Psoas muscle (tissue), 8 donors: ENCODE measurements at places on chromosomes 4 and X. TPM values are rescaled to one million over a fixed set of nuclear protein-coding genes. Genes with fewer than 3 reads are reported as not detected.

DNA sequence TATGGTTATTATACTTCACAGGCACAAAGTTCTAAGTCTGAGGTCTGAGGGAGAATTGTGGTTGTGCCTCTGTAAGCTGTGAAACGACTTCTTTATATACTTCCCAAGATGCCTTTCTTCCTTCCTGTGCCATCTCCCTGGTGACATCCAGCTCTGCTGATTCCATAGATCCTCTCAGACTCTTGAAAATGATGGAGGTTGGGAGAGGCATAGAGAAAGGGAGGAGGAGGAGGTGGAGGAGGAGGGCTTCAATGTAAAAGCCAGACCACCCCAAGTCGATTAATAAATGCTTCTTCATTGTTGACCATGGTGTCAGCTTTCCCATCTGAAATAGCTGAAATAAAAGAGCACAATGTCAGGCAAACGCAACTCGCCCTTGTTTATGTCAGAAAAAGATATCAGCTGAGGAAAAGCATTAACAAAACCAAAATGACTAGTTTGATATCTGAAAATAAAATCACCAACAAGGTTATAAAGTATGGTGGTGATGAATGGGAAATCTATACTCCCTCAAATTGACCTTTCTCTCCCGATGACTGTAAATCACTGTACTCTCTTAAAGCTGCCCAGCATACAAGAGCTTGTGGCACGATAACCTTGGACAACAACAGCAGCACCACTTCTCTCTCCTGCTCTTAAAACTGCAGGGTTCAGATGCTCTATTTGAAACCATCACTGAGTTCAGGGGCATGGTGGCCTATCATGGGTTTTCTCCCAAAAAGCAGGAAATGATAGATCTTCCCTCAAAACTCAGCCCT, 230.4 kb upstream of the GALNT7 start:
- no peak for DNase-seq

- no peak for DNase-seq
Measured at GRCh38 chr4:74385386-74385785, 20.4 kb downstream of the EREG start.

DNA sequence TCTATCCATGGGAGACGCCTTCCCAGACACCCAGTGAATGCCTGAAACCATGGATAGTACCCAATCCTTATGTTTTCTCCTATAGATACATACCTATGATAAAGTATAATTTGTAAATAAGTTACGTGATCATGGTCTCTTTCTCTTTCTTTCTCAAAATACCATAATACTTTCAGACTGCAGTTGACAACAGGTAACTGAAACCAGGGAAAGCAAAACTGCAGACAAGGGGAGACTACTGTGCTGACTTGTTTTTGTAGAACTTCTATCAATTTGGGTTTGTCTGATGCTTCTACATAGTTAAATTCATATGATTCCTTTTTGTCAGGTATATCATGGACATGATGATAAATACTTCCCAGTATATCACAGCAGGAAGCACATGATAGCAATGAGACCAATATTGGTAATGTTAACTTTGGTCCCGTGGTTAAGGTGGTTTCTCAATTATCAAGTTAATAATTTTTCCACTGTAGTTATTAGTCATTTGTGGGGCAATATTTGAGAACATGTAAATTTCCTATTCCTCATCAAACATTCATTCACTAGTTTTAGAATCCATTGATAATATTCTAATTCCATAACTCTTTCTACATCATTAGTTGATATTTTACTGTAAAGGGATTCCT, 298.0 kb upstream of the TET2 start:
- DNase-seq, result no peak

DNA sequence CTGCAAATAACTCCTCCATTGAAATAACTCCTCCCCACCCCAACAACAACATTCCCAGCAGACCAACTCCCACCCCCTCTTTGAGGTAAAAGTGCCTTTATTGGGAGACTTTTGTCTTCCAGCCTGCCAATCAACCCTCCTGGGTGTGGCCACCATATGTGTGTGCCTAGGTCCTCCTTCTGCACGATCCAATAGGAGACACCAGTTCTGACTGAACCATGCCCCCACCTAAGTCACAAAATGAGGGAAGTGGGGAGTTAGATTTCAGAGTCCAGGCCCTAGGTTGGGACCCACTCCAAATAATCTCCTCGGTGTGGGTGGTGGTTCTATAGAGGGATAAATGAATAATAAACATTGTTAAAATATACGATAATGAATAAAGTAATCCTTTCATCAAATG, 3.0 kb downstream of the PLP2 start:
- DNase-seq, result no peak

- DNase-seq, result no peak
Measured at GRCh38 chr4:53479736-53480525, 102.5 kb downstream of the FIP1L1 start.

Gene DUSP21
- polyA plus RNA-seq, result not detected

DNA sequence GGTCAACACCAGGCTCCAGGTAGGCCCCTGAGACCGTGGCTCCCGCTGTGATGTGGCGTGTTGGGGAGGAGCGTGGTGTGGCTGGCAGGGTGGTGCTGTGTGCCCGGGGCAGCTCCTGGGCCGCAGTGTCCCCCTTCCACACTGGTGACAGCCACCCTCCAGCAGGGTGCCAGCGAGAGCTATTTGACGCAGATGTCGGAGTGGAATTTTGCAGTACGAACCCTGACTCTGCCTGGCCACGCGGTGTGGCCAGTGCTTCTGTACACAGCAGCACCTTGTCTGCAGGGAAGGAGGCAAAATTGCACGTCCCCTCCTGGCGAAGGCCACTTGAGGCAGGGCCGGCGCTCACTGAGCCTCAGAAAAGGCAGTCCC, 53.2 kb downstream of the CPZ start:
- no peak for DNase-seq

Gene UCP1
- polyA plus RNA-seq, result 0.09 TPM

DNA sequence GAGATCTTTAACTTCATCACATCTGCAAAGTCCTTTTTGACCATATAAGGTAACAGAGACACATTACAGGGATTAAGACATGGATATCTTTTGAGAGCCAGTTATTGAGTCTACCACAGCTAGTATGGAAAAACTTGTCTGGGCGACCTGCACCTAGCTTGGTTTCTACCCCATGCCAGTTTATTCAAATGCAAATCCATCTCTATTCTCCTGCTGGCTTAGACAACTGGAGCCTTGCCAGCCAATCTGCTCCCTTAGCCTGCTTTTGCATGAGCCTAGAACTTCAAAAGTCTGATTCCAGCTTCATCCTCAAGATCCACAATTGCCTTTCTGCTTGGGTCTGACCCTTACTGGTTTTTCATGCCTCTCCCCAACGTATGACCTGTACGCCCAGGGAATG, 212.0 kb upstream of the AFF2 start:
- no peak for DNase-seq

- no peak for DNase-seq
Measured at GRCh38 chr4:38114386-38115150, 154.4 kb downstream of the PTTG2 start.

DNA sequence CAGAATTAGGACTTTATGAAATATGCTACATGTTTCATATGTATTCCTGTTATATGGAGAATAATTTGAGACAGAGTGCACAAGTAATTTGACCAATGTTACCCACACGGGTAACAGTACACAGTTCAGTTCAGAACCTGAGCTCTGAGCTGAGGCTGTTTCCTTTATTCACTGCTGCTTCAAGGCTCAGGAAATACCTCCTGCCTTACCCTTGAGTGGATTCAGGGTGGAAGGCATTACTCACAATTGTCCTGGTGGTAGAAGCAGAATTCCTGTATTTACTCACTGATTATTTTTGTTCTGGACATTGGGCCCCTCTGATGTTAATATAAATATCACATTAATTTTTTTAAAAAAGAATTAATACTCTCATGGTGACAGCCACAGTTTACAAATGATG, 73.5 kb upstream of the CAMK2D start:
- no peak for DNase-seq

Gene DGAT2L6
- polyA plus RNA-seq, result not detected

- DNase-seq, result no peak
Measured at GRCh38 chrX:23194885-23195554, 139.6 kb upstream of the PTCHD1 start.

DNA sequence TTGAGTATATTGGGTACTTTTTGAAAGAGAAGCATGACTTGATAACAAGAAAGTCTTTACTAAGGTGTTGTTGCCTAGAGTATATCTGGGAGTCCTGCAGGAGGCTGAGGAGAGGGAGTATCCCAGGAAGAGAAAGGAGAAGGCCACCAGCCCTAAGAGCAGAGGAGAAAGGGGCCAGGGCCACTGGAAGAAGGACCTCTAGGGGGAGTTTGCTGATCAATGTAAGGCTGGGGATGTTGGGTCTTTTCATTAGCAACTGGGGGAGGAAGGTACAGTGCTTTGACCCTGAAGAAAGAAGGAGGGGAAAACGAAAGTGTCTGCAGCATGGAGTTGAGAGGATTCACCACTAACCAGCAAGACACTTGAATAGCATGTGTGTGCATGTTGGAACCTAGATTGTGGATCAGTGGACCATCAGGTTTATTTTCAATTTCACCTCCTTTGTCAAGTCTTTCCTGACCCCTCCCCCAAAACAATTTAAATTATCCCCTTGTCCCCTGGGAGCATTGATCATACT, 4.5 kb downstream of the SMIM9 start:
- no peak for DNase-seq

Gene RTL9
- not detected for polyA plus RNA-seq

DNA sequence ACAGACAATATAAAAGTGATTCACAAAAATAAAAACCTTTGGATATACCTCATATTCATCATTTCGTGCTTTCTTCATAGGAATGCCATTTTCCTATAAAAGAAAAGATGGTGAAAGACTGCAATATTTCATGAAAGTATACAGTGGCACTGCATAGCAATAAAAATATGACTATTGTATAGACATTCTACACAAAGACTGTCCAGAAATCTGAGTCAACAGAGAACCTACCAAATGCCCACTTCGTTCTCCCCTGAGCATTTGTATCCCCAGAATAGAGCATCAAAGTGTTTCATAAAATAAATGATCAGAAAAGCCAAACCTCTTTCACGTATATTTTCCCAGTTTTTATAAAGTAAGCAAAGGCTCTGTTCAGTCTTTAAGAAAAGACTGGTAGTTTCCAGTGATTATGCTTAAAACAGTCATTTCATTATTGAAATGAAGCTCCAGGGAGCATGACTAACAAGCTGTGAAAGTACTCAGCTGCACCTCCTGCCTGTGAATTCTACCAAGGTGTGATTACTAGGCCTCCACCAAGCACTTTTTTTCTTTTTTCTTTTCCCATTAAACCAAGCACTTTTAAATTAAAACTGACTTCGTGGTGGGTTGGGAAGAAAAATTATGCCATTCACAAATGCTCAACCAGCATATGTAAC, 20.2 kb downstream of the PPA2 start:
- DNase-seq, result no peak

DNA sequence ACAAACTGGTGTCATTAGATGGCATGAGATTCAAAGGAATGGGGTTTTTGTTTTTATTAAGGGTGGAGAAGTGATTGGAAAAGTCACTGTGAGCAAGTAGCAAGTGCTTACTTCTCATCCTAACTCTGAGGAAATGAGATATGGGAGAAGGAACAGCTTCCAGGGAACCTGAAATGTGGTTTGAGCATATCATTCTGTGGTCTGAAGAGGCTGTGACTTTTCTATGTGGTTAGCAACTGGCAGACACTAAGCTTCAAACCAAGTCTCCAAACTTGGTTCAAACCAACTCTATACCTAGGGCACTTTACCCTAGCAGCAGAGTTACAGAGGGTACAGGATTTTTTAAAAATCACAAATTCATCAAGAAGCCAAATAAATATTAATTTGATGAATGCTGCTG, 58.2 kb downstream of the DCLK2 start:
- DNase-seq, result no peak

Gene DUSP9
- polyA plus RNA-seq, result not detected

- DNase-seq, result no peak
Measured at GRCh38 chr4:41185614-41186592, 28.4 kb downstream of the APBB2 start.

- DNase-seq, result no peak
Measured at GRCh38 chrX:24190500-24191156, 41.1 kb downstream of the ZFX start.
